Lung (tissue), 17 donors: ENCODE measurements at places on chromosomes 6 and 20. TPM values are rescaled to one million over a fixed set of nuclear protein-coding genes. Genes with fewer than 3 reads are reported as not detected.

GRCh38 chr20:46188866-46189541, 70.9 kb downstream of the CD40 start:
- DNase-seq = no peak

DNA sequence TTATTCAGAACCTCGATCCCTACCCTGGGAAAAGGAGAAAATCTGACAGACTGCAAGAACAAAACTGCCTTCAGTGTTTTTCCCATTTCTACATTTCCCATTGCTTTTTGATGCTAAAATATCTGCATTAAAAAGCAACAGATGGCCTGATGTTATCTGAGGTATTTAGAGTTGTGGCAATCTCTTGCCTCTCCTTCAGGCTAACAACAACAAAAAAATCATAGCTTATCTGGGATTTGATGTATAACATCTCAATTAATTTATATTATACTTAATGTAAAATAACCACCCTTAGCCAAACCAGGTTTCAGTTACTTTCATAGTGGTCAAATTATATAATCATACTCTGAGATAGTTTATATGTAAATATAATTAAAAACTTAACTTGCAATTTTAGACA, 15.8 kb upstream of the GABRR2 start:
- no peak for DNase-seq

- peak; percentile 76 for DNase-seq
These were observed 119.1 kb downstream of the DHX35 start for GRCh38 chr20:39081255-39081654.

DNA sequence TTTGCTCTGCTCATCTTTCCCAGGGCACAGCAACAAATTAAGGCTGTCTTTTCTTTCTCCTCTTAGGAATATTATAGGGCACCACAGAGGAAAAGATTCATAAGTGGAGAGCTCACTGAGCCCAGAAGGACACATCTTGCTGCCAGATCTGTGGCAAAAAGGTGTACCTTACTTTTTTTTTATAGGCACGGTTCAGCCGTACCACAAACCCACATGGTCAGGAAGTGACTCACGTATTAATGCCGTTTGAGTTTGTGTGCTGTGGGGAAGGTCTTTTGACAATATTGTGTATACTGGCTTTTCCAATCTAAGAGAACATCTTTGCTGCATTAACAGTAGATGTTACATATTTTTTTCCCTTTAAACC, 28.4 kb downstream of the PAQR8 start:
- DNase-seq = no peak

DNA sequence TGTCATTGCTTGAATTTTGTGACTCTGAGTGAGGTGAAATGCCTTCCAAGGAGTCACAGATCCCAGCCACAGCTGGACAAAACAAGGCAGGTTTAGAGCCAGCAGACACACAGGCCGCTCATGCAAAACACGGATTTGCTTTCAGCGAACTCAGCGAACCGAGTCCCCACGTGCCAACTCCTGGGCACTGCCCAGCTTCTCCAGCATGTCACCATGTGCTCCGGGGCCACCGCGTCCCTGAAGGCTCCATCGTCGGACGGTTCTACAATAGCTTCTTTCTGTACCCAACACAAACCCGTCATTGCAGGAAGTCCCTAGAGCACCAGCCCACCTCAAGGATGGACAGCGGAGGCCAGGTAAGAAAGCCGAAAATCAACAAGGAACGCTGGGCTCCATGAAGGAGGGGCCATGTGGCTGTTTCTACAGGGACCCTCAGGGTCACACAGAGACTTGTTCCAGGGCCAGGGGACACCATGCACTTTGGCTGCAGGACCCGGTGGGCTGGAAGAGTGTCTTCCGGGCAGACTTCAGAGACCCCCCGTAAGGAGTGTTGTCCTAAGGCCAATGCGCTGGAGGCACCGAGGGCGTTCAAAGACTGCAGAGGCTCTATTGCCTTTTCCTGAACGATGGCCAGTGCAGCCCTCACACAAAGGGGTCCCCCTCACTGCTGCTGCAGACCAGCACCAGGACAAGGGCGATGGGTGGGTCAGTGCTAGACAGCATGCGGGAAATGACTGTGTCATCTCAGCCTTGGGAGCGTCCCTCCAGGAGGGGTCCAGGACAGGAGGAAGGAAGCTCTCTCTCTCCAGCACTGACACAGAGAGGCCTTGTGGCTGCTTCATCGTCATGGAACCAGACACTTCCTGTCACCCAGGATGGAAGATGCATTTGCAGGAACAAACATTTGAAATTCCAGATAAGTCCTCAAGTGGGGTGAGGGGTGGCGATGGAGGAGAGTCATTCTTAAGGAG, 19.8 kb downstream of the DACT2 start:
- no peak for DNase-seq

GRCh38 chr6:45411959-45412358, 34.2 kb upstream of the SUPT3H start:
- DNase-seq = no peak

GRCh38 chr6:31620586-31621319, at the start of gene PRRC2A:
Gene PRRC2A, plus strand, starts transcription at chr6:31620715. Its CDS starts 2,075 bp downstream, at chr6:31622790.
- no peak for DNase-seq

DNA sequence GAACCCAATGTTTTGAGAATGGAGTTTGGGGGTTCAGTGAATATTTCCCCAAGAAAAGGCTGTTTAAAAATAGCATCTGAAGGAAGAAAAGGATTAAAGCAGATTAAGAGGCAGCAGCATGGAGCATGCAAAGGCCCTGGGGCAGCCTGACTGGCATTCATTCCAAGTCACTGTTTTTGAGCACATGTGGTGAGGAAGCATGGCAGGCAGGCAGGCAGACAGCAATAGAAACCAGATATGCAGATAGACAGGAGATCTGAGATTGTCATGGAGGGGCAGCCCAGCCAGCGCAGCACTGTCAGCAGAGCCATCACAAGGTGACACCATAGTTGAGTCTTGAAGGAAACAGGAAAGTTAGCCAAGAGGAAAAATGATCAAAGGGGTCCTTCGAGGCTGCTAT, 37.8 kb downstream of the SIRPA start:
- DNase-seq = no peak

- no peak for DNase-seq
These were observed 3.1 kb upstream of the HINT3 start for GRCh38 chr6:125953502-125953875.

- DNase-seq = no peak
These were observed 7.3 kb downstream of the CLDN20 start for GRCh38 chr6:155271145-155271544.

- DNase-seq = no peak
These were observed 5.6 kb downstream of the CD93 start for GRCh38 chr20:23080521-23080920.

- no peak for DNase-seq
These were observed 78.8 kb downstream of the RPS12 start for GRCh38 chr6:132892929-132893771.

DNA sequence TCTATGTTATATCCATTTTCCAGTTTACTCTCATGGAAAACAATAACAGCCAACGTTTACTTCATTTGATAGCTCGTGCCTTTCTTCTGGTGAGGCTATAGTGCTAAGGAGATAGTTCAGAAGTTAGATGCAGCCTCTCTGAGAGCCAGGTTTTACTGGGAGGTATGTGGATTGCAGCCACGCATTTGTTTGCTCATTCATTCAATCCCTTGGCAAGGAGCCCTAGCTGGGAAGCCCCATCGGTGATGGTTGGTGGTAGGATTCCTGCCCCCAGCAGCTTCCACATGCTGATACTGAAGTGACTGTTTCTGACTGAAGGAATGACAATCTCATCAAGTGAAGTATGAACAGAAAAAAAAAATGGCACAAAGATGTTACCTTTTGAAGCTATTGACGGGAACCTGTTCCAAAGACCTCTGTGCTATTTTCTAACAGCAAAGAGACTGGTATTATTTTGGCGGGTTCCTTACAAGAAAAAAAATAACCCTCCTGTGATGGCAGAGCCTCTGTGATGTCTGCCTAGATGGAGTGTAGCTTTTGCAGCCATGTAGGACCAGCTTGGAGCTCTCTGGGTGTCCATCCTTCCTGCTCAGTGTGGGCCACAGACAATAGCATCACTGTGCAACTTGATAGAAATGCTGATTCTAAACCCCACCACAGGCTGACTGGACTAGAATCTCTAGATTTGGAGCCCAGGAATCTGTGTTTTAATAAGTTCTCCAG, 30.6 kb downstream of the SNAP25 start:
- DNase-seq = no peak

GRCh38 chr6:129894921-129895320, 33.8 kb upstream of the TMEM244 start:
- DNase-seq = no peak

GRCh38 chr6:10030942-10031537, 383.8 kb downstream of the TFAP2A start:
- DNase-seq = peak; percentile 16

GRCh38 chr6:119874381-119874780, 524.8 kb upstream of the MAN1A1 start:
- DNase-seq = no peak

GRCh38 chr20:23325107-23325506, 25.5 kb upstream of the NXT1 start:
- DNase-seq = no peak

DNA sequence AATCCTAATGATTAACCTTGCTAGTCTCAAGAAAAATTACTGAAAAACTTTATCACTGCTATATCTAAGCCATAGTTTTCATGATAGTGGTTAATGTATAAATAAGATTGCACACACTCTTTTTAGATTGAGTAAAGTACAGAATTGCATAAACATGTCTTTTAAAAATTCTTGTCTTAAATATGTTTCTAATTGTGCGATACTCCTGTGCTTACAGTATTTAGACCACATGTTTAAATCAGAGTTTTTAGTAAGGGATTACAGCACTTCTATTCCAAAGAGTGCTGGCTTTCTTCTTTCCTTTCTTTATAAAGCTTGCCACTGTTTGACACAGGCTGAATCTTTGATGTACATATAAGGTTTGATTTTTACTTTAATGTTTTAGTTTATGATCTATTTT, 36.8 kb upstream of the RGS17 start:
- DNase-seq = no peak

DNA sequence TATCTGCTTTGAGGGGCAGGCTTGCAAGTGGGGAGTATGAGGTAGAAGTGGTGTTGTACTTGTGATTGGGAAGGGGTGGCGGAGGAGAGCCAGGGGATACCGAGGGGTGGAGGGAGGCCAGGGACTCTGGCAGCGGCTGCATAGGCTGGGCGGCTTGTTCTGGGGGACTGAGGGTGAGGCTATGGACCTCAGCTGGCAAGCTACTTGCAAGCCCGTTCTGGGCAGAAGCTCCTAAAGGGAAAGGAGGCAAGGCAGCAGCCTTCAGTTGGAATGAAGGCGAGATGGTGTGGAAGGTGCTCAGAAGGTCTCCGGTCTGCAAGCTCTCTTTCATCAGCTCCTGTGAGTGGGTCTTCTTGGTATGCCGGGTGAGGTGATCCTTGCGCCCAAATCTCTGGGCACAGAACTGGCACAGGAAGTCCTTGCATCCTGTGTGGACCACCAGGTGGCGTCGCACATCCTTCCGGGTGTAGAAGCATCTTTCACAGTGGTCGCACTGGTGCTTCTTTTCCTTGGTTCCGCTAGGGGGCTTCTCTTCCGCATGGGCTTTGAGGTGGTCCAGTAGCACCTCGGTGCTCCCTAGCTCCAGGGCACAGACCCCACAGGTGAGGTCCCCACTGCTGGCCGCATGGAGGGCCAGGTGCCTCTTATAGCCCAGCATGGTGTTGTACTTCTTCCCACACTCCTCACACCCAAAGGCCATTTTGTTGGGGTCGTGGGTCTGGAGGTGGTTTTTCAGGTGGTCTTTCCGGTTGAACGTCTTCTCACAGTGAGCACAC, 66.0 kb downstream of the PLAGL1 start:
- peak; percentile 46 for DNase-seq

Gene USP49
- polyA plus RNA-seq = 1.8 TPM

Gene BNIP5
- polyA plus RNA-seq = not detected

Gene CDK5RAP1
- polyA plus RNA-seq = 43.1 TPM

Gene MEI4
- not detected for polyA plus RNA-seq

Gene CLIC5
- polyA plus RNA-seq = 14.8 TPM

Gene SLA2
- 0.87 TPM for polyA plus RNA-seq

Gene PROKR2
- polyA plus RNA-seq = not detected

Gene TTBK1
- polyA plus RNA-seq = 0.06 TPM
